ENCODE measurements at places on chromosomes 13 and 19.

- no peak for DNase-seq
These were observed 50.2 kb upstream of the PDCD5 start for GRCh38 chr19:32530773-32531172.

- no peak for DNase-seq
These were observed 72.8 kb downstream of the GNG7 start for GRCh38 chr19:2629491-2630351.

GRCh38 chr13:64347664-64348063, 2882.5 kb downstream of the PCDH9 start:
- DNase-seq = no peak

GRCh38 chr13:43728421-43728820, 58.4 kb downstream of the ENOX1 start:
- no peak for DNase-seq

- DNase-seq = no peak
These were observed 13.0 kb downstream of the NUDT15 start for GRCh38 chr13:48050550-48050949.

GRCh38 chr19:44891016-44891882, at the start of gene TOMM40:
TSS of gene TOMM40 (plus strand) at chr19:44891254. CDS start at chr19:44891416, 162 bp downstream.
- no peak for DNase-seq

DNA sequence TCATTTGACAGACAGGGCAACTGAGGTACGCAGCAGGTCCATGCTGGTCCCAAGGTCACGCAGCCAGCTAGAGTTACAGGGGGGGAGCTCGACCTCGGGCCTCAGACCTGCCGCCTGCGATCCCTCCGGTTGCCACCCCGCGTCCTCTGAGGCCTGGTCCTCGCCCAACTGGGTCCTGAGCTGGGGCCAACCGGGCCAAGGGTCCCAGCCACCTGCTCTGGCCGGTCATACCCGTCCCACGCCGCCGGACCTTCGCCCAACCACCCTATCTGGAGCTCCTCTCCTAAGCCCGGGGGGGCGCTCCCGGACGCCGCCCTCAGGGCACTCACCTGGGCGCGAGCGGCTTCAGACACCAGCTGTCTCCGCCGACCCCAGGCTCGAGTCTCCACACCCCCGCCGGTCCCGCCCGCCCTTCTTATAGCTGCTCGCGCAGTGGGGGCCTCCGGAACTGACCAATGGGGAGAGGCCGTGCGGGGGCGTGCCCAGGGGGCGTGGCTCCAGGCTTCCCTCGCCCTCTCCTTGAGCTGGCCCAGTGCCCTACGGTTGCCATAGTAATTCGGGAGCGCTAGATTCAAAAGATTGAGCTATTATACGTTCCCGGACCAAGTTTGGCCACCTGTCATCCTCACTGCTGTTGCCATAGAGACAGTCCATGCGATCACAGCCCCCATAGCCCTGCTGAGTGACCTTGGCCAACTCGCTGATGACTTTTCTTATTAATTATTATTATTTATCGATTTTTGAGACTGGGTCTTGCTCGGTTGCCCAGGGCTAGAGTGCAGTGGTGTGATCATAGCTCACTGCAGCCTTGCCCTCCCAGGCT, at the start of gene PLIN5:
Gene PLIN5 (minus strand): TSS at position 389 of the 823 bp plus-strand sequence. CDS start 1,150 bp downstream, outside the sequence.
- peak; percentile 17 for DNase-seq

- no peak for DNase-seq
These were observed 12.6 kb downstream of the RB1 start for GRCh38 chr13:48315969-48316650.

- no peak for DNase-seq
These were observed 575 bp downstream of the CARM1 start for GRCh38 chr19:10871711-10872545.

DNA sequence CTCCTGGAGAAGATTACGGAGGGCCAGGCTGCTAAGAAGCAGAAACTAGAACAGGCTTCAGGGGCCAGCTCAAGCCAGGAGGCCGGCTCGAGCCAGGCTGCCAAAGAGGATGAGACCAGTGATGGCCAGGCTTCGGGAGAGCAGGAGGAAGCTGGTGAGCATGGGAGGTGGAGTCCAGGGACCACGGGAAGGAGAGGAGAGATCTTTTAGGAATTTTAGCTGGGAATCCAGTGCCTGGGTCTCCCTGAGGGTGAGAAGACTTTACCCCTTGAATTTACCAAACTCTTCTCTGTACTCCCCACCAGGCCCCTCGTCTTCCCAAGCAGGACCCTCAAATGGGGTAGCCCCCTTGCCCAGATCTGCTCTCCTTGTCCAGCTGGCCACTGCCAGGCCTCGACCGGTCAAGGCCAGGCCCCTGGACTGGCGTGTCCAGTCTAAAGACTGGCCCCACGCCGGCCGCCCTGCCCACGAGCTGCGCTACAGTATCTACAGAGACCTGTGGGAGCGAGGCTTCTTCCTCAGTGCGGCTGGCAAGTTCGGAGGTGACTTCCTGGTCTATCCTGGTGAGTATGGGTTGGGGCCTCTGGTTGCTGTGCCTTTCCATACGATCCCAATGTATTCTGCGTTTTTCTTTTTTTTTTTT, 824 bp downstream of the TSEN34 start:
- DNase-seq = no peak

GRCh38 chr13:27794368-27794691, 2.0 kb downstream of the GSX1 start:
- no peak for DNase-seq

GRCh38 chr19:15563931-15564330, 51.1 kb upstream of the CYP4F8 start:
- no peak for DNase-seq

DNA sequence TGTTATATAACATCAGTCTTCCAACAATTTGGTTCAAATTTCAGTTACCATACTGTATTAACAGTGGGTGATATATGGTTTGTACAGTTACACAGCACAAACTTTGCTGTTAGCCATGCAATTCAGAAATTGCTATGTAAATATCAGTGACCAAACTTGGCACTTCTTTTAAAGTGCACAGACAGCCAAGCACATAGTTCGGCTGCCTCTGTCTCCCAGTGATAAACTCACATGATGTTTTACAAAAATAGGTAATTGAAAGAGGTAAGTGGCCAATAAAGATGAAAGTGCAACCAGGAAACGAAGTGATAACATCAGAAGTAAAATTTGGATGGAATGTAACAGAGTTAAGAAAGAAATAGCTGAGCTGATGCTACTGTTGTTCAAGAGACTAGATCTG, 143.9 kb downstream of the PCDH9 start:
- DNase-seq = no peak

- DNase-seq = no peak
These were observed 949.2 kb downstream of the TUBA3C start for GRCh38 chr13:18232298-18232993.

- peak; percentile 50 for DNase-seq
These were observed 41.2 kb upstream of the KLF2 start for GRCh38 chr19:16283210-16284061.

GRCh38 chr19:3302755-3303154, 63.6 kb upstream of the NFIC start:
- no peak for DNase-seq

GRCh38 chr13:43846496-43847158, 32.9 kb downstream of the CCDC122 start:
- no peak for DNase-seq

- no peak for DNase-seq
These were observed 344.6 kb upstream of the HTR2A start for GRCh38 chr13:47241446-47241845.

DNA sequence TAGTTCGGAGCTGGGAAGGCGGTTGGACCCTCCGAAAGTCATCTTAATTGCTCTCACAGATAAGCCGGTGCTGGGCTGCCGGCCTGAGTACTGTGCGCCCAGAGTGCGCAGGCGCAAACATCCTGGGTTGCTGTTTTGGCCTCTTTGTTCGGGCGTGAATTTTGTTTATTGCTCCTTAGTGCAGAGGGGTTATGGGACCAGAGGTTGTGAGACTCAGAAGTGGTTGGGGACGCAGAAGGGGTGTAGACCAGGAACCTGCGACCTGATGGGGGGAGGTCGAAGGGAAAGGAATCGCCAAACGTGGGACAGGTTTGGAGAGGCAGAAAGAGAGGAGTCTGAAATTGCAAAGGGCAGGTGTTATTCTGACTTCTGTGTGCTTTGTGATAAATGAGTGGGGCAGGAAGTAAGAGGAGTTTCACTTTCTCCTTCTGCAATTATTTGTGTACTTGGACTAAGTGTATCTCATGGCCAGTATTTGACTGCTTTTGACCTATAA, 607 bp upstream of the ZNF566 start:
- peak; percentile 47 for DNase-seq

DNA sequence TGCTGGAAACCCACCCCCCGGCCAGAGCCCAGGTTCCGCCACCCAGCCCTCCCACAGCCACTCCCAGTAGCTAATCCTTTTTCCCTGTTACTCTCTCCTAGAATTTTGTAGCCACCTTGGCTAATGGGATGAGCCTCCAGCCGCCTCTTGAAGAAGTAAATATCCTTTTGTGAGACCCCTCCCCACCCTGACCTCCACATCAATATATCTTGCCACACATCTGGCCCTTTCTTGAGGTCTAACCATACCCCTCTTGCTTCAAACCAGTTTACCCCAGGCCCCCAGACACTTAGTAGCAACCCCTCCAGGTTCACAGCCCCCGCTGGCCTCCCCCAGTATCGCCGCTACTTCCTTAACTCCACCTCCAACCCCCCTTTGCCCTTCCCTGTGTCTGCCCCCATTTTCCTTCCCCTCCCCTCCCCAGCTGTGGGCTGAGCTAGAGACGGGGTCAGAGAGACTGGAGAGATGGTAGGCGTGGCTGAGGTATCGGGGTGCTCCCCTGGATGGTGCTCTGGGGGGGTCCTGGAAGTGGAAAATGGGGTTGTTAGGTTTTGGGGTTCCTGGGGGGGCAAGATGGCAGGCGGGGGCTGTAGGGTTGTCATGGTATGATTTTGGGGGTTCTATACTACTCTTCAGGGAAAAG, 2.8 kb downstream of the PRMT1 start:
- no peak for DNase-seq

DNA sequence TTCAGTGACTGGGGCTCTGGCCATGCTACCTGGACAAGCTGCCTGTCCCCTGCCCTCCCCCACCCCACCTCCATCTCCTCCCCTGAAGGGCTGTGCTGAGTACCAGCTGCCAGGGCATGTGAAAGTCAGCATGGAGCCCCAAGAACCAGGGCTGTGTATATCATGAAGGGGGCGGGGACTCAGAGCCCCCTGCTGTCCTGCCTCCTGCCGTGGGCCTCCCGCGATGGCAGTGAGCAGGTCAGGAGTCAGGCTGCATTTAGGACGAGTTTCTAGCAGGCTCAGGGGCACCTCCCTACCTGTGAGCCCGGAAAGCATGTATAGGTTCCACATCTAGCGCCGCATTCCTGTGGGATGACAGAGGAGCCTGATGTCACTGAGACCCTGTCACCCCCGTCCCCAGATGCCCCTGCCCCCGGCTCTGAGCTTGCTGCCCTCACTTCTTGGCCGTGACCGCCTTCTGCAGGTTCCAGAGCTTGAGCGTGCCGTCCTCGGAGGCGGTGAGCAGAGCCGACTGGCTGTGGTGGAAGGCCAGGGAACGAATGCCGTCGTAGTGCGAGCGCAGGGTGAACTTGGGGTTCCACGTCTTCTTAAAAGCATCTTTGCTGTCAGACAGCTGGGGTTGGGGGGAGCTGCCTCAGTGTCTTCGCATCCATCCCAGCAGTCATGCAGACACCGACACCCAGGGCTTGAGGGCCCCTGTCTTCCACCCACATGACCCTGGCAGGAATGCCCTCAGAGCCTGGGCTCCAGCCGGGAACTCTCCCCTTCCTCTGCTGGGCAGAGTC, 8.3 kb upstream of the PRKD2 start:
- DNase-seq = no peak

- DNase-seq = no peak
These were observed 113.5 kb downstream of the FOXO1 start for GRCh38 chr13:40552895-40553294.

GRCh38 chr19:3669947-3670795, 30.1 kb downstream of the PIP5K1C start:
- DNase-seq = no peak

- no peak for DNase-seq
These were observed 15.1 kb downstream of the HPN start for GRCh38 chr19:35056513-35057063.

GRCh38 chr19:33186431-33187182, 7.5 kb upstream of the LRP3 start:
- DNase-seq = no peak

DNA sequence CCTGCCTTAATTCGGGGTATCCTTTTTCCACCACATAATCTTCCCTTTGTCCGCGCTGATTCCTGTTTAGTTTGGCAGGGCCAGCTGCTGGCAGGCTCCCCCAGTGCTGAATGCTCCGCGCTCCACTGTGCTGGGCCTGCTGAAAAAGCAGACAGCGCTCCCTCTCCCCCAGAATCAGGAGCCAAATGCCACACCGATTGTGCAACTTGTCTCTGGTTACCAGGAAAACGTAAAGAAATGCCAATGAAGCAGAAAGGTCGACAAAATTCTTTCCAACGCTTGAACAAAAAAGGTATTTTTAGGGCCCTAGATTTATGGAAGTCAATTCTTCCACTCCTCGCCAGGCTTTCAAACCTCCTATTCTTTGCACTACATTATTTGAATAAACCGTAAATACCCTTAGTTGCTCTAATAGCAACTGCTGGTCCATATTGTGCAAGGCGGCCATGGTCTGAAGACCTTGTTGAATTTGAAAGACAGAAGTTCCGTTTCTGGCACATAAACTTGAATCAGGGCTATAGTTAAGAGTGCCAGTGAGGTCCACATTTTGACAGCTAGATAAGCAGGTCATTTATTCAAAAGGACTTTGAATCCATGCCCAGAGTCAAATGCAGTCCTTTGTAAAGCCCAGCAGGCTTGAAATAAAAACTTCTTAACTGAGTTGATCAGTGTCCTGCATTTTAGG, 206.7 kb upstream of the RFC3 start:
- DNase-seq = no peak

DNA sequence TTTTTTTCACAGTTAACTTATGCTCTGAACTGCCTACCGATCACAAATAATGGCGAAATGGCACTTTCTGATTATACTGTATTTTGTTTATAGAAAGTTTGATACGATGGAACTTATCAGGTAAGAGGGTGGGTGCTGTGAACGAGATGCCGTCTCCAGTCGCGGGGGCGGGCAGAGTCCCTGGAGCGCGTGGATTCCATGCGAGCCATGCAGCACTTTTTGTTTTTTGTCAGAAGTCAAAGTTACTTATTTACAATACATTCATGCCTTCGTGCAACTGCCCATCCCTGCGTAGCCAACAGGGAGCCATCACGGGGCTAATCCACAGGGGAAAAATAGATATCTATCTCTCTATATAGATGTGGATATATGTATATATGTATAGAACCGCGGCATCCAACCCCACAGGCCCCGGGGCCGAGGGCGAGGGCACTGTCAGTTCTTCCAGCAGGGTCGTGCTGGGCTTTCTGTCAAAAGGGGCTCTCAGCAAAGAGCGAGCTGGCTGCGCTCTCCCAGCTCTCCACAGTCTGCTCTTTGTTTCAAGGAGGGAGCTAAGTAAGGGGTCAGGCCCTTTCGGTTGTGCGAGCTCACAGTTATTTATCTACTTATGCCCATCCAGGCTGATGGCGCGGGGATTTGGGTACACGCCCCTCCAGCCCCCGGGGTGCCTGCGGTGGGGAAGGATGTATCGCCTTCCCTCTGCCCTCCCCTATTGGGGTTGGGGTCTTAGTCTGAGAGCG, 3.4 kb downstream of the SLITRK1 start:
- no peak for DNase-seq

GRCh38 chr13:50209631-50210030, 194.4 kb downstream of the KCNRG start:
- DNase-seq = no peak

- no peak for DNase-seq
These were observed 46.4 kb downstream of the THSD1 start for GRCh38 chr13:52359534-52359933.
